Activated CD8-positive, alpha-beta T cell treated with anti-CD3 and anti-CD28 coated beads for 36 hours (primary cell): ENCODE measurements at places on chromosomes 7 and 10. TPM values are rescaled to one million over a fixed set of nuclear protein-coding genes. Genes with fewer than 3 reads are reported as not detected.

- no peaks in the 10 kb centered on the region for H3K27me3 ChIP-seq
- H3K4me1 ChIP-seq = no peaks in the 10 kb centered on the region
- no peak overlapping the region for H3K4me3 ChIP-seq
- no peak overlapping the region for H3K27ac ChIP-seq
- H3K36me3 ChIP-seq = no peaks in the 10 kb centered on the region
Measured at GRCh38 chr7:134784251-134785049, 5.0 kb downstream of the CALD1 start.

DNA sequence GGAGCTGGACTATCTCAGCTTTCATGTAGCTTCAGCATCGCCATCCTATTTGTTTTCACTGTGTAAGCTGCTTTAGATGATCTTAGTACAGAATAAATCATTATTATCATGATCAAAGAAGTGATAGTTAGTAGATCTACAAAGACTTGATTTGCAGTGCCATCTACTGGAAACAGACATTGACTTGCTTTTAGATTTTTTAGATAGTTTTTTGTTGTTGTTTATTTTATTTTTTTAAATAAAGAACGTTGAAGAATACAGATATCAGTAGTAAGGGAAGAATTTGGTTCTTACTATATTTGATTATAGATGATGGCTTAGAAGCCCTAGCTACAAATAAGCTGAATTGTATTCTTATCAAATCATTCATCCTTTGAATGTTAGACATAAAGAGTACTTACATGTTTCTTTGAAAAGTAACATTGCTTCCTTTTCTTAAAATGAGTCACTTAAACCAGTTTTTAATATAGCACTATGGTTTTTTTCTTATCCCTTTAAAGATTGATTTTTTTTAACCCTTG lies 6.3 kb upstream of the SFMBT2 start:
- DNase-seq = no peak
- peaks cover 23% of the 10 kb centered on the region for H3K4me1 ChIP-seq
- H3K4me3 ChIP-seq = no peak overlapping the region
- H3K27ac ChIP-seq = peak overlapping the region; percentile 72
- peaks cover 12% of the 10 kb centered on the region for H3K27me3 ChIP-seq
- H3K36me3 ChIP-seq = no peaks in the 10 kb centered on the region

DNA sequence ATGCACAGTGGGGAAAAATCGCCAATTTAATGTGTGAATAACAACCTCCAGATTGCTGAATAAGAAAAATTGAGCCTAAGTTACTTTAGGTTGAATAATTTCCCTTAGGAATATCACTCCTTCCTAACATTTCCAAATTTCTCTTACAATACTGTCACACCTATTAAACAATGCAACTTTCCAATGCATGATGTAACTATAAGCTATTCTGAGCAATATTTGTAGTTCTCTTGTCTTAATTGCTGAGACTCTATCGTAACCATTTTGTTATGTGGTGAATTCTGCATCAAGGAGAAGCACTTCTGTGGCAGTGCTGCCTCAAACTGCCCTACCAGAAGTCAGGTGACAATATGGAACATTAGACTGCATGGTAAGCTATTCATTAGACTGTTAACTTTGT lies 386.7 kb upstream of the LRRN3 start:
- no peak for DNase-seq
- peaks cover 2% of the 10 kb centered on the region for H3K36me3 ChIP-seq
- no peak overlapping the region for H3K27ac ChIP-seq
- no peak overlapping the region for H3K4me3 ChIP-seq
- H3K4me1 ChIP-seq = no peaks in the 10 kb centered on the region
- no peaks in the 10 kb centered on the region for H3K27me3 ChIP-seq

DNA sequence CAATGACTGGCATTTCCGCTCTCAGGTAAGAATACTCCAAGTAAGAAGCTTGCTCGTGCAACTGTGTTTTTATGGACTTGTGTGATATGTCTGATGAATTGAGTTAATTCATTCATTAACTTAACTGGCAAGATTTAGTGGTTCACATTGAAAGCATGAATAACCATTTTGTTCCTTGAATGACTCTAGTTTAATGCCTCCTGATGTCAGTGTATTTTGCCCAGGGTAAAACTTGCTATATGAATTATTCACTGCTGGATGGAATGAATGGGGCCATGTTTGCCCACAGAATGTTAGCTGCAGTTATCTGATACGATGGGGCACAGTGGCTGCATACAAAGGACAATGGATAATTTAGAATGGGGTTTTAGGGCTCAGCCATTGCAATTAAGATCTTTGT lies 124.1 kb downstream of the ZNF365 start:
- no peak overlapping the region for H3K4me3 ChIP-seq
- H3K27me3 ChIP-seq = peaks cover 8% of the 10 kb centered on the region
- DNase-seq = no peak
- H3K36me3 ChIP-seq = no peaks in the 10 kb centered on the region
- H3K4me1 ChIP-seq = no peaks in the 10 kb centered on the region

GRCh38 chr10:59752278-59752940 lies 846 bp downstream of the MRLN start:
- peaks cover 13% of the 10 kb centered on the region for H3K27me3 ChIP-seq
- no peaks in the 10 kb centered on the region for H3K36me3 ChIP-seq
- no peak overlapping the region for H3K4me3 ChIP-seq
- H3K4me1 ChIP-seq = no peaks in the 10 kb centered on the region
- no peak overlapping the region for H3K27ac ChIP-seq

- peaks cover under 1% of the 10 kb centered on the region for H3K36me3 ChIP-seq
- peaks cover 65% of the 10 kb centered on the region for H3K4me1 ChIP-seq
- no peak for DNase-seq
- H3K4me3 ChIP-seq = no peak overlapping the region
- H3K27me3 ChIP-seq = peaks cover 65% of the 10 kb centered on the region
Measured at GRCh38 chr7:101166648-101166908, 1.2 kb upstream of the VGF start.

GRCh38 chr7:137755846-137756651 lies 90.7 kb downstream of the DGKI start:
- peaks cover 5% of the 10 kb centered on the region for H3K27me3 ChIP-seq
- no peaks in the 10 kb centered on the region for H3K36me3 ChIP-seq
- DNase-seq = no peak

- H3K27ac ChIP-seq = no peak overlapping the region
- peak; percentile 9 for DNase-seq
- peaks cover 21% of the 10 kb centered on the region for H3K4me1 ChIP-seq
- H3K27me3 ChIP-seq = peaks cover 3% of the 10 kb centered on the region
Measured at GRCh38 chr10:34280599-34281374, 534.3 kb downstream of the PARD3 start.

DNA sequence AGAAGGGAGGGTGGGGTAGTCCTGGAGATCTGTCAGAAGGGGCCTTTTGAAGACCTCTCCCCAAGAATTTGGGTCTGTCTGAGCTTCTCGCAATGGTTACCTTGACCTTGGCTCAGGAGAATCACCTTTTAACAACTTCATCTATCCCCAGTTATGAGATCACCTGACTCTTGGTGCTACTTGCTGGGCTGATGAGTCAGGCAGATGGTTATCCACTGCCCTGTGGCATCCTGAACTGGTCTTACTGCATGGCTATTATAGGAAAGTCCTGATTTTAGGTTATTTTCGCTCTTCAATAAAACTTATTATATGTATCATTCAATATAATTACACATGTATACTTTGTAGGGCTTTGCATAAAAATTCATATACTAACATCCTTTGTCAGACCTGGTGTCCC lies 274.7 kb downstream of the GFRA1 start:
- H3K4me3 ChIP-seq = no peak overlapping the region
- no peaks in the 10 kb centered on the region for H3K36me3 ChIP-seq
- H3K27ac ChIP-seq = no peak overlapping the region
- DNase-seq = no peak

Gene SPDYE5
- 0.18 TPM for total RNA-seq

Gene CDHR3
- total RNA-seq = 0.58 TPM

Gene CDK6
- total RNA-seq = 130 TPM

DNA sequence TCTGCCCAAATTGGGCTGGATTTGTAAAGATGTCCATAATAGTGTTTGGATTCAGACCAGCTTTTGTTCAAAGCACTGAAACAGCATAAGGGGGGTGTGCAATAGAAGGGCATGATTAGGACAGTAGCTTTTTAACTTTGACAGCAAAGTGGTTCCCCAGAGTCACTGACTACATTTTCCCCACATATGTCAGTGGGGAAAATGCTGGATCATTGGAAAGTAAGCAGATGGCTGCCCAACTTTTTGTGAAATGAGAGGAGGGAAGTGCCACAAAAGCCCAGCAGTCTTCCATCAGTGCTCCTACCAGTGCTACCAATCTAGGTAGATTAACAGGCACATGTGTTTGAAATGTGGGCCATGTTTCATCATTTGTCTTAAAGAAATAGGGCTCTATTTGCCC lies 162.8 kb downstream of the FZD1 start:
- H3K4me1 ChIP-seq = no peaks in the 10 kb centered on the region
- no peak for DNase-seq
- no peak overlapping the region for H3K4me3 ChIP-seq
- H3K27me3 ChIP-seq = no peaks in the 10 kb centered on the region

DNA sequence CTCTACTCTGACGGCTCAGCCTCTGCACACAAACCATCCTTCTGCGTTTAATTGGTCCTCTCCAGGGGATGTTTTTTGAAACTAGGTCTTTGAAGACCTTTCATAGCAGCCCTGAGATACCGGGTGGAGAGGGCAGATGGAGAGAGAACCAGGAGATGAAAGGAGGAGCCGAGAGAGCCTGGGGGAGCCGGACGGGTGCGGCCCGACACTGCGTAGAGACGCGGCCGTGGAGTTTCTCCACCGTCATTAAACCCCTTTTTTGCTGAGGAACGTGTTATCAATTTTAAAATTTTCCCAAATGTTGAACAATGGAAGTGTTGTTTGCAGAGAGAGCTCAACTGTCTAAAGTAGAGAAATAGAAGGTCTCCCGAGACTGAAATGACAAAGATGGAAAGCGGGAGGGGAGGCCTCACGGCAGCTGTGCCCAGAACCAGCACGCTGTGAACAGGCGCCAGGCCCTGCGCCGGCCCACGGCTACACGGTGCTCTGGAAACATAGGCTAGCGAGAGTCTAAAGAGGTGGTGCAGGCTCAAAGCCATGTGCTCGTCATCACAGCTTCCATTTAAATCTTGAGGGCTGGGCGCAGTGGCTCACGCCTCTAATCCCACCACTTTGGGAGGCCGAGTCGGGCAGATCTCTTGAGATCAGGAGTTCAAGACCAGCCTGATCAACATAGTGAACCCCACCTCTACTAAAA lies 307.0 kb downstream of the PTPRN2 start:
- no peaks in the 10 kb centered on the region for H3K27me3 ChIP-seq
- no peaks in the 10 kb centered on the region for H3K4me1 ChIP-seq
- no peaks in the 10 kb centered on the region for H3K36me3 ChIP-seq
- no peak overlapping the region for H3K4me3 ChIP-seq
- H3K27ac ChIP-seq = no peak overlapping the region
- DNase-seq = no peak

Gene SPDYE2
- total RNA-seq = not detected

- DNase-seq = no peak
- H3K27me3 ChIP-seq = no peaks in the 10 kb centered on the region
- peaks cover 36% of the 10 kb centered on the region for H3K36me3 ChIP-seq
- no peak overlapping the region for H3K27ac ChIP-seq
Measured at GRCh38 chr10:28619455-28619854, 57.9 kb upstream of the BAMBI start.
